ENCODE measurements at places on chromosomes 12 and 14.

DNA sequence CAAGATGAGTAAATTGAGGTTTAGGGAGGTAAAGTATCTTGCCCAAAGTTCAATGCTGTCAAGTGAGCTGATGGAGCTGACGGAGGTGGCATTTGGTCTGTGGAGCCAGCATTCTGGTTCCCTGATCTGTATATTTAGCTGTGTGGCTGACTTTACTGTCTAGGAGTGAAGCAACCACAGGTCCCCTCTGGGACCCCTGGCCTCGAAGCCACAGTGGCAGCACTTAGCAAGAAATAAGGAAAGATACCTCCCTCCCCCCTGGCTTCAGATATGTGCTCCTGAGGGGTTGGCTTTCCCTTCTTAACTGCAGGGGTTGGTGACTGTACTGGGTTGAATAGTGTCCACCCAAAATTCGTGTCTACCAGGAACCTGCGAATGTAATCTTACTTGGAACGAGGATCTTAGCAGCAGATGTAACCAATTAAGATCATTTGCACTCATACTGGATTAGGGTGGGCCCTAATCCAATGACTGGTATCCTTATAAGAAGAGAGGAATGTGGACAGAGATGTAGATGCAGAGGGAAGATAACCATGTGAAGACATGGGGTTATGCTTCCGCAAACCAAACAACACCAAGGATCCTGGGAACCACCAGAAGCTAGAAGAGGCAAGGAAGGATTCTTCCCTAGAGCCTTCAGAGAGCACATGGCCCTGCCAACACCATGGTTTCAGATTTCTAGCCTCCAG is 2.0 kb upstream of the ACVR1B start:
- DNase-seq: no peak

DNA sequence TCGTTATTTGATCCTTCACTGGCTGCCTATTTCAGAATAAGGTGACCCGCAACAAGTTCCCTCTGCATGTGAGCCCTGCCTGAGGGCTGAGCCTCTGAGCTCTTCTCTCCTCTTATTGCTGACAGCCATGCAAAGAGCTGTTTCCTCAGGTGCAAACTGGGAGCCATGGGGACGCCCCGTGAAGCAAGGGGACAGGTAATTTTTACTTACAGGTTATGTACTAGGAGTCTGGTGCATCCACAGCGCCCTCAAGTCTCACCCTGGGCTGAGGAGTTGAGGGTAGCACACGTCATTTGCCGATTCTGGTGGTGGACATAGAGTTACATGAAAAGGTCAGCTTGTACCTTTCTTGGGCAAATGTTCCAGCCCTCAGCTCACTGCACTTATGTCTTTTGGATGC is 26.1 kb upstream of the SERPINA6 start:
- no peak for DNase-seq

DNA sequence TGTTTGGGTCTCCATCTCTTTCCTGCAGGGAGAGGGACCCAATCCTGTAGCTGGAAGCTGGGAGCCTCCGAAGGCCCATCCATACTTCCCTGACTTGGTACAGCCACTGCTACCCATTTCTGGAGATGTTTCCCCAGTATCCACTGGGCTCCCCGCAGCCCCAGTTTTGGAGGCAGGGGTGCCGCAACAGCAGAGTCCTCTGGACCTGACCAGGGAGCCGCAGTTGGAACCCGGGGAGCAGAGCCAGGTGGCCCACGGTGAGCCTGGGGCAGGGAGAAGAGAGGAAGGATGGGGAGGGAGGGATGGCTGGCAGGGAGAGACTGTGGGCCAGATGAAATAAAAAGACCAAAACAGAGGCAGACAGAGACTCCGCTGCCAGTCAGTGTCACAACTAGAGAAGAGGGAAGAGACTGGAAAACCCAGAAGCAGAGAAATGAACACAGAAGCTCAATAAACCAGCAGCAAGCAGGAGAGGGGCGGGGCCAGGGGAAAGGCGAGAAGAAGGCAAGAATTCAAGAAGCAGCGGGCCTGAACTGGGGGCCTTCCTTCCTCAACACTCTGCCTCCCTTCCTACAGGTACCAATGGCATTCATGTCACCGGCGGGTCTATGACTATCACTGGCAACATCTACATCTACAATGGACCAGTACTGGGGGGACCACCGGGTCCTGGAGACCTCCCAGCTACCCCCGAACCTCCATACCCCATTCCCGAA is 6.3 kb downstream of the LTBR start:
- no peak for DNase-seq

DNA sequence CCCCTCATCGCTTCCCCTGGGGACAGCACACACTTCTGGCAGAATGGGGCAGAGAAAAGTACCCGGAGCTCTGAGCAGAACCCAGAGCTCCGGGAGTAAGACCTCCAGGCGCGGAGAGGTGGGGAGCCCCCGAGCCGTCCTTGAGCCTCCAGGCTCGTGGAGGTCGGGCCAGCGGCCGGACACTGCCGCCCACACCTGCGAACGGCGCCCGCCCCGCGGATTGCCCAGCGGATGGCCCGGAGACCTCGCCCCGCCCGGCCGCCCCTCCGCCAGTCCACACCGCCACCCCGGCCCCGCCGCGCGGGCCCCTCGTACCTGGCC is 344 bp downstream of the SPTLC2 start:
- DNase-seq: no peak

Measured in CD4-positive, alpha-beta T cell (primary cell).